ENCODE measurements at places on chromosomes 7 and 10.

GRCh38 chr10:11825796-11826414 lies 2.7 kb downstream of the PROSER2 start:
- no peak overlapping the region for H3K27ac ChIP-seq
- H3K27me3 ChIP-seq, result peaks cover 18% of the 10 kb centered on the region
- DNase-seq, result no peak
- H3K4me1 ChIP-seq, result no peaks in the 10 kb centered on the region
- no peaks in the 10 kb centered on the region for H3K36me3 ChIP-seq

- no peak overlapping the region for H3K4me3 ChIP-seq
- H3K27ac ChIP-seq, result peak overlapping the region; percentile 96
- no peaks in the 10 kb centered on the region for H3K36me3 ChIP-seq
These were observed 105.9 kb upstream of the ANLN start for GRCh38 chr7:36283711-36284130.

DNA sequence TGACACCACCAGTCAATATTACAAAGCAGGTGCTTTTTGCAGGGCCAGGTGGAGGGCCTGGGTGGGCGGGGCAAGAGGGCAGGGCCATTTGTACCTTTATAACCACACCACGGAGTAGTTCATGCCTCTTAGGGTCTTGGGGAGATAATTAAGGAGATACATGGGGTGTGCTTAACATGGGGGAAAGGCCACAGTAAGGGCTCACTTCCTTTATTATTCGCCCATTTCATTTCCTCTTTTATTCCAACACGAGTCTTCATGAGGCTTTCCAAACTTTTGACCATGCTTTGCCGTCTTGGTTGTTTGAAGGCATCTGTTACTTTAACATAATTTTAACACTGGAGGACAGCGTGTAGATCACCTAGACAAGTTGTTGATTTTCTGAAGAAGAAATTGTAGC lies 33.3 kb upstream of the LYZL2 start:
- H3K36me3 ChIP-seq, result no peaks in the 10 kb centered on the region
- no peak overlapping the region for H3K27ac ChIP-seq
- H3K27me3 ChIP-seq, result no peaks in the 10 kb centered on the region
- H3K4me1 ChIP-seq, result no peaks in the 10 kb centered on the region
- DNase-seq, result no peak
- no peak overlapping the region for H3K4me3 ChIP-seq

DNA sequence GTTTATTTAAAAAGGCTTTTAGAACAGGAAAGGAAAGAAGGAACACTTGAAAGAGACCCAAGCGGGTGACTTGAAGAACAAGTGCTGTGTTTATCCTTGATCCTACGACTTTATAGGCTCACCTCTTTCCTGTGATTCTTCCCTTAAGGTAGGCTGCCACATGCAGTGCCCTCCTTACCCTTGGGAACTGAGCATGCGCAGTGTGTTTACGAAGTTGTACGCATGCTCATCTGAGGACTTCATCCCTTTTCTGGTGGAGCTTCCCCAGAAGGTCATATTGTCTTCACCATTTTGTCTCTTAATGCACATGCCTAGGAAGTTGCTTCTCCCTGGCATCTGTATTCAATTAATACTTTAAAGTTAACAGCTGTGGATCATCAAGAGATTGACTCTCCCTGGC lies 49.9 kb upstream of the VOPP1 start:
- H3K4me1 ChIP-seq, result no peaks in the 10 kb centered on the region
- no peak overlapping the region for H3K4me3 ChIP-seq
- no peaks in the 10 kb centered on the region for H3K27me3 ChIP-seq
- no peaks in the 10 kb centered on the region for H3K36me3 ChIP-seq

DNA sequence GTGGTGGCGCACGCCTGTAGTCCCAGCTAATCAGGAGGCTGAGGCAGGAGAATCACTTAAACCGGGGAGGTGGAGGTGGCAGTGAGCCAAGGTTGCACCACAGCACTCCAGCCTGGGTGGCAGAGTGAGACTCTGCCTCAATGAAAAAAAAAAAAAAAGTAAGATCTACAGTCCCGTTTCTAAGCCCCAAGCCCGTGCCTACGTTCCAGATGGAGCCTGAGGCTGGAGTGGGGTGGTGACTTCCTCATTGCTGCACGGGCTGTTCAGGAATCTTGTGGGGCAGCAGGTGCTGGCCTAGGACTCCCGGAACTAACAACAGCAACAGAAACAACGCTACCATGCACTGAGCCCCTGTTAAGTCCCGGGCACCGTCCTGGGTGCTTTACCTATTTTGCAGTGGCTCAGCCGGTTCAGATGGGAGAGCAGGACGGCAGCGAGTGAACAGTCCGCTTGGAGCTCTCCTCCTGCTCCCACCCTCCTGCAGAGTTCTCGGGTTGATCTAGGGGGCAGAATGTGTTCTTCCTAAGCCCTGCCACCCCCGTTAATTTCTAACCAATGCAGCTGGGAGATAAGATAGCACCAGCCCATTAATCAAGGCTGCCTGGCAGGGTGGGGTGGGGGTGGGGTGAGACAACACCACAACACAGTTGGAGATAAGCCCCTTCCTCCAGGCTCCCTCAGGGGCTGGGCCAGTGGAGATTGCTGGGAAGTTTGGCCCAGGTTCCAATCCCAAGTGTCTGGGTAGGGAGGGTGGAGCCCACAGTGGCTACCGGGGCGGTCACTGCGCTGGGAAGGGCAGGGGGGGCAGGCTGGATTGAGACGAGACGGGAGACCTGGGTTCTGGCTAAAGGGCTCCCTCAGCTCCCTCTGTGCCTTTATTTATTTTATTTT lies 17.0 kb upstream of the SFRP5 start:
- H3K4me3 ChIP-seq, result no peak overlapping the region
- no peak for DNase-seq
- H3K36me3 ChIP-seq, result no peaks in the 10 kb centered on the region

- no peaks in the 10 kb centered on the region for H3K36me3 ChIP-seq
- no peak for DNase-seq
- H3K27ac ChIP-seq, result no peak overlapping the region
These were observed 6.8 kb upstream of the SLK start for GRCh38 chr10:103960103-103960502.

- H3K27ac ChIP-seq, result no peak overlapping the region
- peaks cover 15% of the 10 kb centered on the region for H3K4me1 ChIP-seq
- no peaks in the 10 kb centered on the region for H3K27me3 ChIP-seq
- DNase-seq, result no peak
- no peaks in the 10 kb centered on the region for H3K36me3 ChIP-seq
These were observed 121.3 kb downstream of the ARID5B start for GRCh38 chr10:62022830-62023229.
